ENCODE measurements at places on chromosomes 3 and 15.

DNA sequence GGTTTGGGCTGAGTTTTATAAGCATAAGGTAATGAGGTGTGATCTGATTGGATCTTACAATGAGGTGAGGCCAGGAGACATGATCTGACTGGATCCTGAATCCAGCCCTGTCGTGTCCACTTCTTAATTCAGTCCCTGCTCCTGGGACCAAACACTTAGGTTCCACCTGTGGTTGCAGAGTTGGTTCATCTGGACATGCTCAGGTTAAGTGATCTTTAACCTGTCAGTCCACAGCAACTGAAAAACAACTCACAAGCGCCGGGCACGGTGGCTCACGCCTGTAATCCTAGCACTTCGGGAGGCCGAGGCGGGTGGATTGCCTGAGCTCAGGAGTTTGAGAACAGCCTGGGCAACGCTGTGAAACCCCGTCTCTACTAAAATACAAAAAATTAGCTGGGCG lies 679.3 kb upstream of the ALCAM start:
- DNase-seq, result no peak

GRCh38 chr15:40037721-40038120 lies 1.3 kb downstream of the SRP14 start:
- DNase-seq, result no peak

DNA sequence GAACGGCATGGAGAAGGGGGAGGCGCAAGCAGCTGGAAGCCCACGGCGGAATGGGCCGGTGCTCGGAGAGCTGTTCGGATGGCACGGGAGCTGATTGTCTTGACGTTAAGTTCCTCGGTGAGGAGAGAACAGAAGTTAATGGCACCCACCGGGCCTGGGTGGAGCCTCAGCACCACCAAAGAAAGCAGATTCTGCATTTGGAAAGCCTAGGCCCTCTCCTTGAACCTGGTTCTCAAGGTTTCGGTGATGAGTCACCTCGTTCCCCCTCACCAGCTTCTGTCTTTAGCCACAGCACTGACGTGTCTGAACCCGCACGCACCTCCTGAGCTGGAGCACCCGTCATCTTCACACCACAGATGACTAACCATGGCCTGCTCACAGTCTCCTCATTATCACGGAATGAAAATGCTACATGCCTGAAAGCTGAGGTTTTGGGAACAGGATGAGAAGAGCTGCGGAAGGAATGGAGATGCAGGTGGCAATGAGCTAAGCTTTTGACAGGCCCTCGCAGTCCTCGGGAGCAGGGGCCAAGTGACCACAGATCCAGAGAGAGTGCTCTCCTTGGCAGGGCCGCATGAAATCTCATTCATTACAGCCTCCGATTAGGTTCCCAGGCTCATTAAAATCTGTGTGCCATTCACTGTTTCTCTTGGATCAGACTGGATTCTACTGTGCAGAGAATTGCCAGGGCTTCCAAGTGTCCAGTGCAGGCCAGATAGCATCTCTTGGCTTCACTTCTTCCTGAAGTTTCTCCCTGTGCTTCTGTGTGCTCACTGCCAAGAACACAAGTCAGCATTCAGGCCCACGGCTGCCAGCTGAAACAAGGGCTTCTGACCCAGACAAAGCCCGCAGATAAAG lies 96.3 kb upstream of the DLG1 start:
- DNase-seq, result no peak

GRCh38 chr3:88291486-88291885 lies 141.7 kb downstream of the C3orf38 start:
- DNase-seq, result no peak

DNA sequence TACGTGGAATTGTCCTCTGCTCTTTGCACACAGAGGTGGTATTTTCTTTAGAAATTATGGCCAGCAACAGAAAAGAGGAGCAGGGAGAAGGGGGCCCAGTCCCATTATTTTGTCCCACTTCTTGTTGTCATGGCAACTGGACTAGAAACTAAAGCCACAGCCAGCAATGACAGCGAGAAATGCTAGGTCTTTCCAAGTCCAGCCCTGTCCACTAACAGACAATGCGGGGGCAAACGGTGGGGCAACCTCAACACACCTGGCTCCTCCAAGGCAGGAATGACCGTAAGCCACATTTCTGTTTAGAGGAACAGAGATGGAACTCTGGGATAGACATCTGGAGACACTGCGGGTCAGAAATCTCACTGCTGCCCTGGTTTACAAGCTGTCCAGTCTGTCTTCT lies 107.3 kb downstream of the RFTN1 start:
- no peak for DNase-seq

- no peak for DNase-seq
Measured at GRCh38 chr3:24067483-24067882, 122.4 kb downstream of the NR1D2 start.

DNA sequence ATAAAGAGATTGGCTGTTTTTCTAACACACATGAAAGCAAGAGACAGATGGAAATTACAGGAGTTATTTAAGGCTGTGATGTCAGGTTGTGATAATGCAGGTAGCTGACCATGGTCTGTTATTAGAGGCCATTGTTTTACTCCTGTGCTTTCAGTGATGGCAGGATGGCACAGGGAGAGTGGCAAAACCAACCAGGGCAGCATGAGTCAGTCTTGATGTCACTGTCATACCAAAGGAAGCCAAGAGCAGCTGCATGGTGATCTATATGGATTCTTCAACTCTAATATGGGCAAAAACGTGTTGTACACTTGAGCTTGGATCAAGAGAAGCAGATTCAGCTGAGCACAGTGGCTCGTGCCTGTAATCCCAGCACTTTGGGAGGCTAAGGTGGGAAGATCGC lies 91.8 kb upstream of the LMOD3 start:
- no peak for DNase-seq

DNA sequence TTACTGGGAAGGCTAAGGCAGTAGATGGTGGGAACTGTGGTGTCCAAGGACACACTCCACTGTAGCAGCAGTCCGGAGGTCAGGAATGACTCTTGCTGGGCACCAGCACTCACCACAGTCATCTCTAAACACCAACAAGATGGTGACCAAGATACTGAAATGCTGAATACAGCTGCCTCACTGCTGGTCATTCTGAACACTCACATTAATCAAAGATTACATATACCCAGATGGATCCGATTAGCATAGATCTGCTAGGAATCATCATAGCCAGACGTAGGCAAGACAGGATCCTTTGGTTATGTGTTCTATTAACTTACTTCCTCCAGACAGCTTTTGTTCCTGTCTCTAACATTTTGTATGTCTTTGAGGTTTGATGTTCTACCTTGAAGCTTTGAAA lies 134.9 kb upstream of the BFSP2 start:
- DNase-seq, result no peak

DNA sequence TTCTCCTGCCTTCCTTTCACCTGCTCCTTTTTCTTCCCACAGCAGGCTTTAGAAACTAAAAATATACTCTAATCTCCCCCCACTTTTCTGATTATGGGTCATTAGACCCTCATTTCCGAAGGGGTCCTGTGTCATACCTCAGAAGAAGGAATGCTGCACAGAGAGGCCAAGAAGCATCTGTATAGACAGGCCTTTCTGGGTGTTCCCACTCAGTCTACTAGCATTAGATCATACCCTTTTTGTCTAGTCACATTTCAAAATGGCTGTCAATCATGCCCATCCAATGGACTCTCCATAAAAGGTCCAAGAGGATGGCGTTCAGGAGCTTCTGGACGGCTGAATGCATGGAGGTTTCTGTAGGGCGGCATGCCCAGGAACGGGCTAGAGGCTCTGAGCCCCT lies 192.2 kb downstream of the SUCLG2 start:
- no peak for DNase-seq

- DNase-seq, result no peak
Measured at GRCh38 chr15:64599226-64599625, 138.8 kb downstream of the ZNF609 start.

GRCh38 chr3:110816008-110816407 lies 255.6 kb upstream of the NECTIN3 start:
- DNase-seq, result no peak

- no peak for DNase-seq
Measured at GRCh38 chr3:112170046-112170445, 37.0 kb upstream of the GCSAM start.
